CD4-positive, alpha-beta T cell treated with Interleukin-17A for 4 hours (primary cell): ENCODE measurements at places on chromosomes 4 and X.

GRCh38 chr4:77047037-77047436 is 28.8 kb downstream of the CCNI start:
- no peak for DNase-seq

- DNase-seq = no peak
These were observed 35.1 kb downstream of the PPEF2 start for GRCh38 chr4:75867130-75867529.

DNA sequence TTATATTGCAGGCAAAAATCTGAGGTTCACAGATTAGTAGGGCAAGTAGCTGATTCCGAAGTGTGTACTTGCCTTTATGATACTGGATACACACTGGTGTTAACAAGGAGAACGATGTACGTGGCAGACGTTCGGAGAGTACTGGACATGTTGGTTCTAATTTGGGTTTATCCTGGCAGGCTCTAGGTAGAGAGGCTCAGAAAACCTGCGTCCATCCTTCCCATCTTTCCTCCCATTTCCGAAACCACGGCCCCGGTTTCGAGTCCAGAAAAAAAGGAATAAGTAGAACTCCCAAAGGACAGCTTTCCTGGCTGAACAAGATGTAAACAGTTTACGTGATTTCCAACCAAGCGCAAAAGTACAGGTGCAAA is 351 bp upstream of the SLC30A9 start:
- no peak for DNase-seq

DNA sequence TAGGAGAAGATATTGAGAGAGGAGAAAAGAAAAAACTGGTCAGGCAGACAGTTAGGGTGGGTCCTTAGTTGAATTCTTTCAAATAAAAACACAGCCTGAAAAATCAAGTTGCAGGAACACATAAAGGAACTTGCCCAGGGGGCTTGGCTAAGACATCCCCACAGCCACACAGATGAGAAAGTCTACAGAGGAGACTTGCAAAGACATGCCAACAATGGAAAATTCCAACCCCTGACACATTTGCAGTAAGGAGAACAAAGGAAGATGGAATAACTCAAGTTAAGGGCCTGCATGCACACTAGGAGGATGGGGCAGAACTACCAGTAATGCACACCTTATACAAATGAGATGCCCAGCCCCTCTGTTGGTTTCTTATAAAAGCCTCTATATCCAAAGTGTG is 197.6 kb downstream of the CPXCR1 start:
- no peak for DNase-seq

DNA sequence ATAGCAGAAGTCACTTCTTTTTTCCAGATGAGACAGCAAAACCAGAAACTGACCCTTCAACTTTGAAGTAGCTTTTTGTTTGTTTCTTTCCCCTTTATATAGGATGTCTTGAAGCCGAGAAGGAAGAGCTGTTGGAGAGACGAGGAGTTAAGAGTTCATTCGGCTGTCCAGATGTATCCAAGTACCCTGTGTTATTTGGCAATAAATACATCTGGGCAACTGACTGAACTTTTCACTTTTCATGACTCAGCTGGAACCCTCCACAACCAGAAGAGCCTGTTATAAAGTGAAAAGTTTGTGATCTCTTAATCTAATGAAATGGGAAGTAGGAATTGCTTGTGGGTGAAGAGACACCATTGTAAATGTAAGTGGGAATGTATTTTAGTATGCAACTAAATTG is 131.2 kb downstream of the HTR2C start:
- no peak for DNase-seq

DNA sequence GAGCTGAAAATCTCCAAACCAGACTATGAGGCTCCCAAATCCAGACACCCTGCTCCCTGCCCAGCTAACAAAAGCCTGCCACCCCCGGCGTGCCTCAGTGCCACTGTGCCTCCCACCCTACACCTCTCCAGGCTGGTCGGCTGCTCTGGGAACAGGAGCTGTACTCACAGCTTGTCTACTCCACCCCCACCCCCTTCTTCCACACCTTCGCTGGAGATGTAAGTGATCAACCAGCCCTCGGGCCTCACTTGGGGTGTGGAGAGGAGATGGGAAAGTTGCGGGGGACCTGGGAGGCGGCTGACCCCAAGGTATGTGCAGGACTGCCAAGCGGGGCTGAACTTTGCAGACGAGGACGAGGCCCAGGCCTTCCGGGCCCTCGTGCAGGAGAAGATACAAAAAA is 1.8 kb downstream of the WAS start:
- DNase-seq = no peak

GRCh38 chrX:118974908-118975671 is 672 bp downstream of the LONRF3 start:
- DNase-seq = peak; percentile 63

GRCh38 chrX:97863261-97863660 is 979.6 kb downstream of the RPA4 start:
- DNase-seq = no peak

DNA sequence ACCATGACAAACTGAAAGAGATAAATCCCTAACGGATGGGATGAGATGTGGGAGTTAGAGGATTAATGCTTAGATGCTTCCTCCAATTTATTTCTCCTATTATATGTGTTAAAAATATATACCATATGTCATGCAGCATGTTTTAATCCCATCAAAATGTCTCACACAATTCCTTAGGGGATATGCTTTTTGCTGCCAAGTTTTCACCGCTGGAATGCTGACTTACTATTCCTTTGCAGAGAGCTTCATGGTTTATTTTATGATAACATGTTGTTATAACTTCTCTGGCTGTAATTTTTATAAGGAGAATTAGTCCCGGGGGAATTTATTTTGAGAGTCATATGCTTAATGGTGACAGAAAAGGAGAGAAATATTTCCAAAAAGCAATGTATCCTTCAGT is 670.3 kb downstream of the IL1RAPL1 start:
- no peak for DNase-seq

DNA sequence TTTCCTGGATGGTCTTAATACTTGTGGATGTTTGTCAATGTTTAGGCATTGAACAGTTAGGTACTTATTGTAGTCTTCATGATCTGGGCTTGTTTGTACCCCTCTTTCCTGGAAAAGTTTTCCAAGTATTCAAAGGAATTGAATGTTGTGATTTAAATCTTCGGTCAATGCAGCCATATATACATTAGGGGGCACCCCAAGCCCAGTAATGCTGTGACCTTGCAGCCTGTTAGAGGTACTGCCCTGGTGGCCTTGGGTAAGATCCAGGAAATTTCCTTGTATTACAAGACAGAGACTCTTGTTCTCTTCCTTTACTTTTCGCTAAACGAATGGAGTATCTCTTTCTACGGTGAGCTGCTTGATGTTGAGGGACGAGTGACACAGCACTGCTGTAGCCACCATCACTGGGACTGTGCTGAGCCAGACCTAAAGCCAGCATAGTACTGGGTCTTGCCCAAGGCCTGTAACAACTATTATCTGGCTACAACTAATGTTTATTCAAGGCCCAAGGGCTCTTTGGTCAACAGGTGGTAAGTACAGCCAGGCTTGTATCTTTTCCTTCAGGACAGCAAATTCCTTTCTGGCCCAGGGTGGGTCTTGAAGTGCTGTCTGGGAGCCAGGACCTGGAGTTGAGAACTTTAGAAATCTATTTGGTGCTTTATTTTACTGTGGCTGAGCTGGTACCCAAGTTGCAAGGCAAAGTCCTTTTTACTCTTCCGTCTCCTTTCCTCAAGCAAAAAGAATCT is 118.3 kb upstream of the ATOH1 start:
- no peak for DNase-seq

- DNase-seq = no peak
These were observed 80.5 kb upstream of the AMELX start for GRCh38 chrX:11212741-11213140.

- DNase-seq = no peak
These were observed 66.5 kb upstream of the ZFP42 start for GRCh38 chr4:187929024-187929423.

DNA sequence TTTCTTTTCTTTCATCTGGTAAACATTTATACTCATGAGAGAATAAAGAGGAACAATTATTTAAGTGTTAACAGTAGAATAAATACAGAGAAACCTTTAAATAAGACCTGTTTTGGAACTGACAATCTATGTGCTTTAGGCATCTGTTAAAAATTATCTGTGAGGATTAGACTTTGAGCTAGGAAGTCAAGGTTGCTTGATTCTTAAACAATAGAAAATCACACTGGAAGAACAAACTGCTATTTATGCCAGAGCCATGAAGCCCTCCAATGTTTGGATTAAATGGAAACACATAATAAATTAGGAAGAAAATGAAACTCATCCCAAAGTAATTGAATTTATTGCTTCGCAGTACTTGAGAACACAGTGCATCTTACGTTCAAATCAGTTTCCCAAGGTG is 207.2 kb upstream of the NPY2R start:
- no peak for DNase-seq

- no peak for DNase-seq
These were observed 104.6 kb upstream of the IGFBP7 start for GRCh38 chr4:57214654-57215411.

DNA sequence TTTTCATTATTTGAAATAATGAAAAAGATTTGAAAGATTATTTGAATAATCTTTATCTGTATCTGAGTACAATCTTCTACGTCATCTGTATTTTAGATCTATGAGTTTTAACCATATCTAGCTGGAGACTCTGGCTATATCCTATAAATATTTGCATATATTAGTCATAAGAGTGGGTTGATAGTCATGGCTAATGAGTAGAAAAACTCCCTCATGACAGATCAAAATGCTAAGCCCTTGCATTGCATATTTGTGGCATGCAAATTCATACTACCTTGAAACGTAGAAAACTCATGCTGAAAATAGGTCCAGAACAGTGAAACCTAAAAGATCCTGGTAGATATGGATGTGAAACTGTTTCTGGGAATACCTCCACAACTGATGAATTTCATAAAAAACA is 291.3 kb downstream of the GALNTL6 start:
- DNase-seq = no peak

- DNase-seq = peak; percentile 62
These were observed 17.2 kb downstream of the XPNPEP2 start for GRCh38 chrX:129755779-129756650.

DNA sequence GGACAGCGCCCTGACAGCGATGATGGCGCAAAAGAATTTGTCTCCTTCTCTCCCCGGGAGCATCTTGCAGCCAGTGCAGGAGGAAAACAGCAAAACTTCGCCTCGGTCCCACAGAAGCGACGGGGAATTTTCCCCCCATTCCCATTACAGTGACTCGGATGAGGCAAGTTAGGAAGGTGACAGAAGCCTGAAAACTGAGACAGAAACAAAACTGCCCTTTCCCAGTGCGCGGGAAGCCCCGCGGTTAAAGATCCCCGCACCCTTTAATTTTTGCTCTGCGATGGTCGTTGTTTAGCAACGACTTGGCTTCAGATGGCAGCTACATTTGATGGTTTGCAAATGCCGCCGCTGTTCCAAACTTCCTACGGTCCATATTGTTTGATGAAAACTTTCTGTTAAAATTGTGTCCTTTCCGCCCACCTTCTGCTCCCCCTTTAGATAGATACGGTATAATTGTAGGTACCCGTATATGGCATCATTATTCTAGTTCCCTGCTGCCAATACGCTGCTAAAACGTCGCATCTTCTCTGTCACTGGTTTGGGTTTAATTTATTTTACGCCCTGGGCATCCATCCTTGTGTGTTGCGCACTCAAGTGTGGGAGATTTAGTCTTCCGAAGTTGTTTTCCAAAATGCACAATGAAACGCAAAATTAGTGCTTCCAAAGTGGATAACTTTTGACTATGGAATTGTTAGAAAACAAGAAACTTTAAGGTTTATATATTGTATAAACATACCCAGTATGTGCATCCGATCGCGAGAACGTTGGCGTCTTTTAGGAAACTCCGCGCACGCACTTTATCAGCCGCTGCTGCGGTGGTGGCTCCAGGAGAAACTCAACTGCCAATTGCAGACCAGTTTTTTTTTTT is 1.5 kb downstream of the ATOH1 start:
- DNase-seq = no peak

GRCh38 chr4:1608821-1609500 is 75.2 kb downstream of the FAM53A start:
- DNase-seq = no peak

GRCh38 chrX:120468479-120468824 is 644 bp downstream of the LAMP2 start:
- DNase-seq = no peak

DNA sequence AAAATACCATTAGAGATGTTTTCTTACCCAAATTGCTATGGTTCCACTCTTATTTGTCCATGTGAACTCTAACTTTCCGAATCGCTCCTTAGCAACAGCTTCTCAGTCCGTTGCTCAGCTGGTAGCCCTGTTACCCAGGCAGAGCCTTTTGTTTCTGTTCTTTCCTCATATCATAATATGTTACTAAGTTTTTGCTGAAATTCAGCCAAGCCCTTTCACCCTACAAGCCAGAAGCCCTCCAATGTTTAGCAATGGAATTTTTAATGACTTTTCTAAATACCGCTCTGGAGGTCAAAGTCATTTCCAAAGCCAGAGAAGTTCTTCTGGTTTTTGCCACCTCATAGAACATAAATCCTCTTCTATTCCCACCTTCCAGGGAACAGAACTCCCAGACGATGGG is 1029.5 kb downstream of the C4orf33 start:
- DNase-seq = no peak

GRCh38 chr4:11801466-11802446 is 373.1 kb upstream of the HS3ST1 start:
- no peak for DNase-seq

- no peak for DNase-seq
These were observed 8.4 kb downstream of the NIPAL1 start for GRCh38 chr4:48025005-48025404.

DNA sequence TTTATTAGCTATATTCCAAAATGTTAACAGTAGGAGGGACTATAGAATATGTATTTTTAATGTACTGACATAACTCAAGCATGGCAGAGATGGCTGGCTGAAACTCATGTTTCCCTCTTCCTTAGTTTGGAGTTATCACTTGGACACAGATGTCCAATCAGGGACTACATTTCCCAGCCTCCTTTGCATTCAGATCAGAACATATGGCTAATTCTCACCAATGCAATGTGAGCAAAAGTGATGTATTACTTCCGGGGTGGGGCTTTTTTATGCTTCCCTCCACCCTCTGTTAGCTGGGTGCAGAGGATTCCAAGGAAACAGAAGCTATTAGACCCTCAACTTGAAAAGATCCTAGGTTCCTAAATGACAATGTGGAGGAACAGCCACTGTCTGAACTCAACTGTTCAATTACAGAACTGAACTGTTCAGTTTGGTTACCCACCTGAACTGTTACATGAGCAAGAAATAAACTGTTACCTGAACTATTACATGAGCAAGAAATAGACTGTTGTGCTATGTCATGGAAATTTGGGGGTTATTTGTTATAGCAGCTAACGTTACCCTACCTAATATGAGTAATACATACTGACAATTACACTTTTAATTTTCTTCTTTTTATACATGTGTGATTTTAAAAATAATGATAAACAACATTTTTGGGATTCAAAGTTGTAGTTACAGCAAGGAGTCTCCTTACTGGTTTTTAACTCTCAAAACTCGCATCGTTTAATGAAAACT is 29.6 kb upstream of the ERVMER34-1 start:
- DNase-seq = no peak

GRCh38 chrX:966396-967070 is 245.9 kb downstream of the CRLF2 start:
- DNase-seq = no peak

DNA sequence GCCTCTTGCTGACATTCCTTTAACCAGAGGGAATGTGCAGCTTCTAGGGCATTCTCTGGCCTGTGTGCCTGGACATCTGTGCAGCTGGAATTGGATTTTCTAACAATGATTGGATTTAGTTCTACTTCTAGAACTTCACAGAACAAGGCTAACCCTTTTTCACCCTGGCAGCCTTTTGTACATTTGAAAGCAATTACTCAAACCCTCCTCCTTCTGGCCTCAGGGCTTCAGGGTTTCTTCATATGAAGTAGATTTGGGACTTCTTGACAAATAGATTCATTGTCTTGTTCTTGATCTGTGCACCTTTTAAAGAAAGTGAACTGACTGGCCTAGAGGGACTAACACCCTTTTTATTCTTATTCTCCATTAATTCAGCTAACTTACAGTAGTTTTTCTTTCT is 30.1 kb downstream of the SPATA18 start:
- DNase-seq = no peak
